Activated CD4-positive, alpha-beta memory T cell treated with anti-CD3 and anti-CD28 coated beads, Interleukin-2, amount 10 ng/mL, durations not matched to agents 7 days and 5 days (primary cell): ENCODE measurements at places on chromosomes 7 and 10. TPM values are rescaled to one million over a fixed set of nuclear protein-coding genes. Genes with fewer than 3 reads are reported as not detected.

The PNLIPRP1 gene
- total RNA-seq = not detected

The LDB3 gene
- 0.10 TPM for total RNA-seq

The ANXA7 gene
- 98.7 TPM for total RNA-seq

The ADCYAP1R1 gene
- not detected for total RNA-seq

The KLF14 gene
- not detected for total RNA-seq

The C10orf62 gene
- total RNA-seq = not detected

The AKR1C2 gene
- total RNA-seq = not detected

The C10orf71 gene
- not detected for total RNA-seq

The SLC26A3 gene
- not detected for total RNA-seq

The CPA2 gene
- total RNA-seq = not detected

DNA sequence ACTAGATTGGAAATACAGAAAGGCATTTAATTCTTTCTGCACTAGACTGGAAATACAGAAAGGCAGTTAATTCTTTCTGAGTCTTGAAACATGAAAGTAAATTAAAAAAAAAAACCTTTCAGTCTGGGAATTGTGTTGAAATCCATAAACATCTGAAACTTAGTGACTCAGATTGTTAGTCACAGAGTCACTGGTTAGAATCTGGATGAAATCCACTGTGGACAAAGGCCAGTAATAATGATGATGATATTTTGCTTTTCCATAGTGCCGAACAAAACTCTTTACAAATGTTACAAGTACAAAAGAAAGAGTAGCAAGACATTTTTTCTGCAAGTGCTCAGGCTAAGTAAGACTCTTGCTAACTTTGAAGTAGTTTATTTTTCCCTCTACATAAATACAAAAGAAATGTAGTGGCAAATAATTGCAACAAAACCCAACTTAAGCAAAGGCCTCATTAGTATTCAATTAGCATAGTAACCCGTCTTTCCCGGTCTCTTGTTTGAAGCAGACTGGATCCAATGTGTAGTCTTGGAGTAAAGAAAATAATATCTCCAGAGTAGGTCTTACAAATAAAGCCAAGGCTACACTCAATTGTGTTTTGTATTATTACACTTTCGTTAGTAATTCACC, 5.8 kb upstream of the PRTFDC1 start:
- peaks cover 2% of the 10 kb centered on the region for H3K27me3 ChIP-seq
- no peak overlapping the region for H3K27ac ChIP-seq
- H3K4me3 ChIP-seq = no peak overlapping the region
- peaks cover 6% of the 10 kb centered on the region for H3K4me1 ChIP-seq
- no peak for DNase-seq
- no peaks in the 10 kb centered on the region for H3K36me3 ChIP-seq

- DNase-seq = no peak
- peaks cover 41% of the 10 kb centered on the region for H3K36me3 ChIP-seq
- H3K27ac ChIP-seq = peak overlapping the region; percentile 40
These were observed 103.0 kb downstream of the VOPP1 start for GRCh38 chr7:55469271-55469681.

DNA sequence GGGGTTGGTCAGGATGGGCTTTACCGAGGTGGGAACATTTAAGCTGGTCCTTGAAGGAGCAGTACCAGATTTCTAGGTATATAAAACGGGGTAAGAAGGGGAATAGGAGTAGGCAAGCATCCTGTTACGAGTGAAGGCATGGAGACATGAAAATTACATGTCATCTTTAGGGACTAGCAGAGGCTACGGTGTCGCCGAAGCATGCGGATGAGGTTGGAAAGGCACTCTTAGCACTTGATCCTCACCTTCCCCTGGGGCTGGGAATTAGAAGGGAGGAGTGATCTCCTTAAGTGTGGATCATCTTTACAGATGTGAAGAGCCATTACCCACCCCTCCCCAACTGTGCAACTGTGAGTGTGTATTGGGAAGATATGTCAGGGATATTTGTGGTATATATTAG, 13.8 kb upstream of the ZRANB1 start:
- H3K4me3 ChIP-seq = no peak overlapping the region
- H3K36me3 ChIP-seq = peaks cover 17% of the 10 kb centered on the region
- no peaks in the 10 kb centered on the region for H3K4me1 ChIP-seq
- H3K27ac ChIP-seq = no peak overlapping the region

DNA sequence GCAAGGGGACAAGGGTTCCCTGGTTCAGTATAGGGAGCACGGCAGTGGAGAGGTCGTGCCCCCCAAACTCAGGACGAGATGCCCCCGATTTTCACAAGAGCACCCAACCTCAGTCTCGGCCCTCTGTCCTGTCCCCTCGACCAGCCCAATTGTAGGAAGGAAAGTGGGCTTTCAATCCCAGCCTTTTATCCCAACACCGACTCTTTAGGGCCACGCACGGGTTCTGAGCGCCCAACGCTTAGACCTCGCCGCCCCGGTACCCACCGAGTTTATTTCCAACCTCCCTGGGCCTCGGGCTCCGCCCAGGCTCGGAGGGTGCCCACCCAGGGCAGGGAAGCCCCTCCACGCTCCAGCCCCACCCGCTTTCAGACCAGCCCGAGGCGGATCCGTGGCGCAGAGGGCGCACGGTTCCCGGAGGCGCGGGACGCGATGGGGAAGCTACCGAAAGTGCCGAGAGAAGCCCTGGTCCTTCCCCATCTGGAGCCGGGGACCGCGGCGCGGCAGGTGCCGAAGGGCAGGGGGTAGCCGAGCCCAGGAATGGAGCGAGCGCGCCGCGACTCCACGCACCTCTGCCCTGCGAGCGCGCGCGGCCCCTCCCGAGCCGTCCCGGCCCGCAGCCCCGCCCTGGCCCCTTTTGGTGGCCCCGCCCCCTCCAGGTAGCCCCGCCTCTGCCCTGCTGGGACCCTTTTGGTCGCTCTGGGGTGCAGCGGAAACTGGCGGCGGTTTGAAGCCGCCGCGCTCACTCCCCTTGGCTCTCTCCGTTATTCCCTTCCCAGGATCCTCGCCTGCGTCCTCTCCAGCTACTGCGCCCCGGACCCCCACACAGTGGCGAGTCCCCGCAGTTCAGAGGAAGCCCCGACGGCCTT, 20.4 kb downstream of the GRID2IP start:
- peak; percentile 59 for DNase-seq
- H3K27me3 ChIP-seq = peaks cover 43% of the 10 kb centered on the region
- H3K4me1 ChIP-seq = peaks cover 26% of the 10 kb centered on the region
- H3K27ac ChIP-seq = no peak overlapping the region

DNA sequence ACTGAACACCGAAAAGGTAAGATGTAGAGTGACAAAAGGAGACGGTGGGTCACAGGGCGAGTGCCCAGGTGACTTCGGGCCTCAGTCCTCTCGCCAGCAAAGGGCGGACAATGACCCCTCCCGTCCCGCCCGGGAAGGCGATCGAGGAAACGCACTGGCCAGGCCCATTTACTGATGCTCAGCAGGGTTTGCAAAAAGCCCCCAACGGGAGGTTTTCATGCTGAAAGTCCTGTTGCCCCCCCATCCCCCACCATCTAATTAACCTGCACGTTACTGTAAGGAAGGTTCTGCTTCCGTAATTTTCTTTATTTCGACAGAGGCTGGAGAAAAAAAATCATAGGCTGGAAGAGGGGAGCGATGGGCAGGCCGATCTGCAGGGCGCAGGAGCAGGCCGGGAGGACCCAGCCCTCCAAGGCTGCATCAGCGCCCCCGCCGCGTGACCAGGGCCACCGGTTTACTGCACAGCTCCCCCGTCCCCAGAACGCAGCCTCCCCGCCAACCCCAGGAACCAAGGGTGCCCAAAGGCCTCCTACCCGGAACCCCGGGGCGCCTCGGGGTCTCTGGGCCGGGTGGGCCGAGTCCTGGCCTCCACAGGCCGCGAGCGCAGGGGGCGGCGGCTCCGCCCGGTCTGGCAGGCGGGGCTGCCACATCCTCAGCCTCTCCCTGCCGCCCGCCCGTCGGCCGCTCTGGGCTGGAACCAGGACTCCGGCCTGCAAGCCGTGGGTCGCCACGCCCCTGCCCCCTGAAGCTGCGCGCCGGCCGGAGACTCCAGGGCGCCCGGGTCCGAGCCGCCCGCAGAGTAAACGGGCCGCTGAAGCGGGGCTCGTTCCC, 613 bp downstream of the OAT start:
- no peaks in the 10 kb centered on the region for H3K36me3 ChIP-seq
- DNase-seq = peak; percentile 60
- peak overlapping the region; percentile 77 for H3K4me3 ChIP-seq
- H3K27me3 ChIP-seq = peaks cover 6% of the 10 kb centered on the region
- peaks cover 12% of the 10 kb centered on the region for H3K4me1 ChIP-seq

DNA sequence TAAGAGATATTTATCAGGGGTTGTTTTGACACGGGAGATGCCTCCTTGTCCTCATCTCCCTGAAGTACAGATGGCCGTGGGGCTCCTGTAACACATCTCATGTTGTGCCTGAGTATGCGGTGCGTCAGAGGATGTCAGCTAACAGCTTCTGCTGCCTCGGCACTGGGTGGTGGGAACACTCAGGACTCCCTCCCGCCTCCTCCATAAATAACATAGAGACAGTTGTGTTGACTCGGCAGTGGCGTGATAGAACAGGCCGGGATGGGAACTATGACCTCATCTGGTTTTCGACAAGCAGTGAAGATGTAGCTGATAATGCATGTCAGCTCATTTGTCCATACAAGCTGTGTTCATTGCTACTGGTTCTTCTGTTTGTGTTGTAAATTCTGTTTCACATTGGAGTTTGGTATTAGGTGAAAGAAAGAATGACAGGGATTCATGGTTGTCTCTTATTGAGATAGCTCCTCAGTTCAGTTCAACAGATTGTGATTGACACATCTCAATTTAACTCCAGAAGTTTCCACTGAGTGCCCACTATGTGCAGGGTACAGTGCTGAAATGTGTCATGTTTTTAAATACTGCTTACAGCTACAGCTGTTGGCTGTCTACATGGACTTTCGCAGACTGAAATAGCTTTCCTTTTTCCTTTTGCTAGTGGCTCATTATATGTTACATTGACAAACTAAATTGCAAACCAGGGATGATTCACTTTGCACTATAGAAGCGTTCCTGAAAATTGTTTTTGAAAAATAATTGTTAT, 87.4 kb downstream of the CHN2 start:
- peaks cover 41% of the 10 kb centered on the region for H3K27me3 ChIP-seq
- H3K27ac ChIP-seq = no peak overlapping the region
- no peak for DNase-seq
- H3K4me3 ChIP-seq = no peak overlapping the region
- peaks cover 4% of the 10 kb centered on the region for H3K36me3 ChIP-seq

DNA sequence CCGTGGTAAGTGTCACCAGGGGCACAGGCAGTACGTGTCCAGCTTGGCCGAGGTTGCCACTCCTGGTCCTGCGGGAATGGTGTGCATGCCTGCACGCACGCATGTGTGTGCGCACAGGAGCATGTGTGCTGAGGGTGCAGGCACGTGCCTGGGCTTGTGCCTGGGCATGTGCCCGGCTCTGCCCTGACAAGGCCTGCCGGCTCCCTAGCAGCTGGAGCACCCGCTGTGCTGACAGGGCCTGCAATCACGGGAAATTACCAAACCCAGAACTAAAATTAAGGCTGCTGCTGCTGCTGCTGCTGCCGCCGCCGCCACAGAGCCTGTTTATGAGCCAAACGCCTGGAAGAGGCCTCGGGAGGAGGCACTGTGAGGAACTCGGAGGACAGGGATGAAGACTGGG, 28.7 kb downstream of the GHRHR start:
- no peak for DNase-seq
- H3K4me3 ChIP-seq = no peak overlapping the region
- H3K4me1 ChIP-seq = peaks cover 3% of the 10 kb centered on the region
- no peak overlapping the region for H3K27ac ChIP-seq
- H3K27me3 ChIP-seq = no peaks in the 10 kb centered on the region

- H3K4me1 ChIP-seq = no peaks in the 10 kb centered on the region
- DNase-seq = no peak
- H3K36me3 ChIP-seq = no peaks in the 10 kb centered on the region
These were observed 343.1 kb downstream of the PHTF2 start for GRCh38 chr7:78141522-78142281.

- no peak for DNase-seq
- H3K4me1 ChIP-seq = peaks cover 82% of the 10 kb centered on the region
- H3K4me3 ChIP-seq = no peak overlapping the region
- peak overlapping the region; percentile 50 for H3K27ac ChIP-seq
- H3K36me3 ChIP-seq = peaks cover 98% of the 10 kb centered on the region
These were observed 71.7 kb downstream of the IKZF1 start for GRCh38 chr7:50376056-50376820.

GRCh38 chr7:14000247-14000646, 10.8 kb upstream of the ETV1 start:
- no peaks in the 10 kb centered on the region for H3K27me3 ChIP-seq
- H3K4me1 ChIP-seq = no peaks in the 10 kb centered on the region
- no peak for DNase-seq
- no peaks in the 10 kb centered on the region for H3K36me3 ChIP-seq

- no peak overlapping the region for H3K27ac ChIP-seq
- no peak overlapping the region for H3K4me3 ChIP-seq
- H3K4me1 ChIP-seq = no peaks in the 10 kb centered on the region
- DNase-seq = no peak
- no peaks in the 10 kb centered on the region for H3K36me3 ChIP-seq
These were observed 87.0 kb downstream of the PTPRN2 start for GRCh38 chr7:158500651-158501052.

DNA sequence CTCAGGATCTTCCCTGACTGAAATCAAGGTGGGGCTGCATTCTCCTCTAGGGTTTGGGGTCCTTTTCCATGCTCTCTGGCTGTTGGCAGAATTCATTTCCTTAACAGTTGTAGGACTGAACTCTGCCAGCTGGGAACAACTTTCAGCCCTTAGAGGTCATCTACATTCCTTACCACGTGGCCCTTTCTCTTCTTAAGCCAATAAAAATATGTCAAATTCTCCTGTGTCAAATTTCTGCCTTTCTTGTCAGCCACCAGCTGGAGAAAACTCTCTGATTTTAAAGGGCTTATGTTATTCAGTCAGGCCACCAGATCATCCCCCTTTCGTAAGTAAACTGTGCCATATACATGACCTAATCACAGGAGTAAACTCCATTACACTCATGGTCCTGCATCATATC, 95.3 kb upstream of the IL6 start:
- no peak overlapping the region for H3K27ac ChIP-seq
- H3K4me3 ChIP-seq = no peak overlapping the region
- peaks cover 51% of the 10 kb centered on the region for H3K27me3 ChIP-seq

- no peak overlapping the region for H3K27ac ChIP-seq
- H3K27me3 ChIP-seq = no peaks in the 10 kb centered on the region
- no peaks in the 10 kb centered on the region for H3K4me1 ChIP-seq
These were observed 16.8 kb upstream of the LRRC72 start for GRCh38 chr7:16509829-16510228.

GRCh38 chr10:42428534-42428933, 209.8 kb downstream of the ZNF33B start:
- no peak for DNase-seq
- H3K27ac ChIP-seq = no peak overlapping the region
- no peaks in the 10 kb centered on the region for H3K27me3 ChIP-seq
- H3K4me1 ChIP-seq = no peaks in the 10 kb centered on the region
- no peak overlapping the region for H3K4me3 ChIP-seq

- H3K27ac ChIP-seq = no peak overlapping the region
- no peak for DNase-seq
- H3K4me3 ChIP-seq = no peak overlapping the region
- H3K27me3 ChIP-seq = peaks cover 10% of the 10 kb centered on the region
These were observed 32.2 kb upstream of the UTF1 start for GRCh38 chr10:133197786-133198185.
